CD8-positive, alpha-beta T cell (primary cell): ENCODE measurements at places on chromosomes 11 and 22.

GRCh38 chr11:93935826-93936225 lies 85.3 kb upstream of the HEPHL1 start:
- DNase-seq, result no peak

- DNase-seq, result no peak
Measured at GRCh38 chr22:41982865-41983264, 13.6 kb downstream of the SEPTIN3 start.

GRCh38 chr11:80024119-80024518 lies 583.3 kb upstream of the TENM4 start:
- no peak for DNase-seq

DNA sequence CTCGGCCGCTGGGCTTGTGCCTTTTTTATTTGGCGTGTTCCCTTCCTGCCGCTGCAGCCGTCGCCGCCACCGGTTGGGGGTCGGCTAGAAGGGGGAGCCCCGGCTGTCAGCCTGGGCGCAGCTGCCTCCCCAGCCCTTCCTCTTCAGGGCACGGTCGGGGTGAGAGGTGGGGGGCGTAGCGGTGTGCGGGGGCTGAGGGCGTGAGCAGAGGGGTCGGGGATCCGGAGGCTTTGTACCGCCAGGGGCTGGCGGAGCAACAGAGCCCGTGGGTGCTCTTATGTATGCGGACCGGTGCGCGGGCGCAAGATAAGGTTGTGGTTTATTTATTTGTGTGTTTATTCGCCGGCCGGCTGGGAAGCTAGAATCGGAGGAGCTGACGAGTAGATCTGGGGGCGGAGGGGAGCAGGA lies 477 bp downstream of the ZBTB16 start:
- no peak for DNase-seq

- peak; percentile 58 for DNase-seq
Measured at GRCh38 chr11:396948-397548, 3.0 kb downstream of the PKP3 start.

GRCh38 chr11:70498171-70498571 lies 99.8 kb downstream of the CTTN start:
- no peak for DNase-seq

DNA sequence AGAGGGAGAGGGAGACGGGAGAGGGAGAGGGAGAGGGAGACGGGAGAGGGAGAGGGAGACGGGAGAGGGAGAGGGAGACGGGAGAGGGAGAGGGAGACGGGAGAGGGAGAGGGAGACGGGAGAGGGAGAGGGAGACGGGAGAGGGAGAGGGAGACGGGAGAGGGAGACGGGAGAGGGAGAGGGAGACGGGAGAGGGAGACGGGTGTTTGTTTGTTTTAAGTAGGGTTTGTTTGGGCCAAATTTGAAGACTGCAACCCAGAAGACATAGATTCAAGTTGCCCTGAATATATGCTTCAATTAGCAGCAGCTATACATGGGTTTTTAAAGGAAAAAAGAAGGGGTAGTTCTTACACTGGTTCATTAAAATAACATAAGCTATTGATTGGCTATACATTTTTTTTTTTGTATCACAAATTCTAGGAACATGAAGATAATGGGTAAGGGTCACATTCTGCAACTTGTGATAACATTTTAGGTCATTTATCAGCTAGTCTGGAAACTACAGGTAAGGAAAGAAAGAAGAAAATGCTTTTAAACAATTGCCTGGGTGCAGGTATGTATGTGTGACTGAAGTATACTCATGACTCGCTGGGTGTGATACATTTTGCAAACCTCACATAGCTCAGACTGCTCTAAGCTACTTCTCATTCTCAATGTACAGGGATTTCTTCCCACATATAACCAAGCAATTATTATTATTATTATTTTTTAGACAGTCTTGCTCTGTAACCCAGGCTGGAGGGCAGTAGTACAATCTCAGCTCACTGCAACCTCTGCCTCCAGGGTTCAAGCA lies 67.3 kb downstream of the MCHR1 start:
- no peak for DNase-seq

- peak; percentile 66 for DNase-seq
Measured at GRCh38 chr22:42649246-42650099, at the start of gene CYB5R3. Gene CYB5R3, minus strand, starts transcription at chr22:42649392. Its CDS starts 77 bp downstream, at chr22:42649315.

DNA sequence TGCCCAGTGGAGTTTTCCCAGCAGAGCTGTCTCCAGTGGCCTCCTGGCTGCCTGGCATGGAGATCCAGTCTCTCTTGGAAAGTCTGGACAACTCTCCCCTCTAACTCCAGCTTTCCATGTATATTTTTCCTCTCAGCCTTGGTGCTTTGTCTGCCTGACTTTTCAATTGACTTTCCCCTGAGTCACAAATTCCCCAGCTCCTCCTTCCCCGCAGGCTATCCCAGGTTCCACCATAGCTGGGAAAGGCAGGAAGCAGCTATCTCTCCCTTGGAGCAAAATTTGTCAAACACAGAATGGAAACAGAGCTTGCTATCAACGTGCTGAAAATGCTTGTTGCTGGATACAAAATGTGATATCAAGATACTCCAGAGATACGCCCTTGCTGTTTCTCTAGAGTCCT lies 384.8 kb downstream of the TMEM135 start:
- DNase-seq, result no peak

GRCh38 chr22:50236731-50237409 lies 8.0 kb downstream of the TUBGCP6 start:
- no peak for DNase-seq
